ENCODE measurements at places on chromosomes 2 and 18. TPM values are rescaled to one million over a fixed set of nuclear protein-coding genes. Genes with fewer than 3 reads are reported as not detected.

DNA sequence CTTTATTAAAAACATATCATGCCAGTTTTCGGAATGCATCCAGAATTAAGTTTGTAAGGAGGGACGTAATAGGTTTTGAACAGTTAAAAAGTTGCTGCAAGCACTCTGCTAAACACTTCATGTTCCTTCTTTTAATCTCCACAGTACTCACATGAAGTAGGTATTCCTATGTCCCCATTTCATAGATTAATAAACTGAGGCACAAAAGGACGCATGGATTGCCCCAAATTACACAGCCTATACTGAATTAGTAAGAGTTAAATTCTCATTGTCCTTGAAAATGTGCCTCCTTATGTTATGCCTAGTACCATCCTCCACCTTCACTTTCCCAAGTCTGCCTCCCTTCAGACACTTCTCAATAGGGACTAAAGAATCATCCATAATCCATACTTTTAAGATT lies 358.9 kb upstream of the ATP5MC3 start:
- no peak overlapping the region for H3K27ac ChIP-seq
- H3K27me3 ChIP-seq = no peaks in the 10 kb centered on the region
- no peaks in the 10 kb centered on the region for H3K36me3 ChIP-seq
- no peaks in the 10 kb centered on the region for H3K4me1 ChIP-seq

GRCh38 chr2:117703858-117704257 lies 110.6 kb upstream of the DDX18 start:
- H3K4me3 ChIP-seq = no peak overlapping the region
- H3K27me3 ChIP-seq = no peaks in the 10 kb centered on the region
- no peak for DNase-seq
- no peaks in the 10 kb centered on the region for H3K36me3 ChIP-seq
- no peak overlapping the region for H3K27ac ChIP-seq
- H3K4me1 ChIP-seq = no peaks in the 10 kb centered on the region

DNA sequence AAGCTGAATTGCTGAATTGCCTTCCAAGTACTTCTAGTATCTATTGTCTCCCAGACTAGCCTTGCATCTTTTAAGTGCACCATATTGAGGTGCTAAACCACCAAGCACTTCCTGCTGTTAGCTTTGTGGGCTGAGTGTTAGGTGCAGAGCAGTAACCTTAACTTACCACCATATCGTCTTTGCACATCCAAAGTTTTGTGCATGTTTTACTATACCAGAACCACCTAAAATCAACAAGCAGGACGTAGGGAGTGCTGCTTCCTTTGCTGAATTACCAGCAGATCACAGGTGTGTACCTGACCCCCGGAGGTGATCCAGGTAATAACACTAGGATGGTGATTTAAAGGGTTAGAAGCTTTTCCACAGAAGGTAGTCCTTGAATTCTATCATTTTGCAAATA lies 359.9 kb upstream of the HNRNPA3 start:
- peak overlapping the region; percentile 41 for H3K4me3 ChIP-seq
- H3K27ac ChIP-seq = peak overlapping the region; percentile 80
- no peaks in the 10 kb centered on the region for H3K27me3 ChIP-seq
- no peaks in the 10 kb centered on the region for H3K36me3 ChIP-seq
- H3K4me1 ChIP-seq = peaks cover 26% of the 10 kb centered on the region

GRCh38 chr18:69758458-69758857 lies 189.2 kb downstream of the CD226 start:
- H3K4me3 ChIP-seq = no peak overlapping the region
- no peak for DNase-seq
- H3K4me1 ChIP-seq = peaks cover 10% of the 10 kb centered on the region

DNA sequence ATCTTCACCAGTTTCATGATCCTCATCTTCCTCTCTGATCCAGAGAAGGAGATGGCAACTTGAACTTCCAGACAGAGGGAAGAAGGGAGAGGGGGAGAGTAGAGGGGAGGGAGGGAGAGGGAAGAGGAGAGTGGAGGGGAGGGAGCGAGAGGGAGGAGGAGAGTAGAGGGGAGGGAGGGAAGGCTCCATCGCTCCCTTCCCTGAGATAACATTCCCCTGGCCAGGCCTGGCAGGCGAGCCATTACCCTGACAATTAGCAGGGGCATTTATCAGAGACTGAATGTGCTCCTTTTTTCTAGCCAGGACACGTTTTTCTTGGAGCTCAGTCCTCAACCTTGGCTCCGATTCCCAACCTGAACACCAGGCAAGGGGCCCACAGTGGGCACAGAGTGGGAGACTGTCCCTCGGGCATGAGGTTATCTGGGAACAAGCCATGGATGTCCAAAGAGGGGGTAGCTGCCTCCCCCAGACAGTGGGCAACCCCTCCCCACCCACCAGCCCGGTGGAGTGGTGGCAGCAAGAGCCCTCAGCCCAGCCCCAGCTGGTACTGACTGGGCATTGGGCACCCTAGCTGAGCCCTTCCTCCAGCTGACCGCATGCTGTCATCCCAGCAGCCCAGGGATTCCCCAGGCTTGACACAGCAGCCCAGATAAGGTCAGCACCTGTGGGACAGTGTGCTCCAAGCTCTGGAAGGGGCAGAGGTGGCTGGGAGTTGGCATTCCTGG lies 81.8 kb downstream of the TNS1 start:
- H3K36me3 ChIP-seq = no peaks in the 10 kb centered on the region
- H3K27ac ChIP-seq = no peak overlapping the region
- no peak overlapping the region for H3K4me3 ChIP-seq

DNA sequence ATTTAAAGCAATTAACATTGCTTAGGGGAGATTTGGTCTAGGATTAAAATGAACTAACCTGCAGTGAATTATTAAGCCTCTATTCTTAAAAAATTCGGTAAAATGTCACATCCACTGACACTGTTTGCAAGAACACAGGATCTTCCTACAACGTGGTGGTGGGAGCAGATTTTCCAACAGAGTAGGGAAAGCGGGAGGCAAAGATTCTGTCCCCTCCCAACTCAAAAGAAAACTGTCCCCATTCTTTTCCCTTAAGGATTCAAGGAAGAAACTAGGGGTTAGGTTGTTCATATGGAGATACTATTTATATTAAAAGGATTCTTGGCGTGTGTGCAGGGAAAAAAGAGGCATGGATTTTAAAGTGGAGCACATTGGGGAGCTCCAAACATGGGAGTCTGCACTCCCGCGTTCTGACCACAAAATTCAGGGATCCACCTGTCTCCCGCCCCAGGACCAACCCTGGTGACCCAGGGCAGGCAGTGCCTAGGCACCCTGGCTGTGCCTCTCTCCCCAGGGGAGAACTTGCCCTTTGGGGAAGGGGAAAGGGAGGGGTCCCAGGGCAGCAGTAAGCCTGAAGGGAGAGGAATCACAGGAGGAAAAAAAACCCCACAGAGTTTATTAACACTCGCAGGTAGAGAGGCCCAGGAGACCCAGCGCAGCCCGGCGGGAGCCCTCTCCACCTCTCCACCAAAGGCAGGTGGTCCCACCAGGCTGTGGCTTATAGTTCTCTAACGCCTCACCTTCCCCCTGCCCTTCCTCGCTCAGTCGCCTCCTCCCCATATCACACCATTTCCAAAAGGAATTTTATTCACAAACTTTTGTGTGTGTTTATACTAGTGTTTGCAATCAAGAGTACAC lies 2.3 kb downstream of the PTGR3 start:
- H3K27me3 ChIP-seq = no peaks in the 10 kb centered on the region
- H3K4me1 ChIP-seq = peaks cover 34% of the 10 kb centered on the region
- H3K27ac ChIP-seq = peak overlapping the region; percentile 91
- H3K36me3 ChIP-seq = peaks cover 5% of the 10 kb centered on the region

DNA sequence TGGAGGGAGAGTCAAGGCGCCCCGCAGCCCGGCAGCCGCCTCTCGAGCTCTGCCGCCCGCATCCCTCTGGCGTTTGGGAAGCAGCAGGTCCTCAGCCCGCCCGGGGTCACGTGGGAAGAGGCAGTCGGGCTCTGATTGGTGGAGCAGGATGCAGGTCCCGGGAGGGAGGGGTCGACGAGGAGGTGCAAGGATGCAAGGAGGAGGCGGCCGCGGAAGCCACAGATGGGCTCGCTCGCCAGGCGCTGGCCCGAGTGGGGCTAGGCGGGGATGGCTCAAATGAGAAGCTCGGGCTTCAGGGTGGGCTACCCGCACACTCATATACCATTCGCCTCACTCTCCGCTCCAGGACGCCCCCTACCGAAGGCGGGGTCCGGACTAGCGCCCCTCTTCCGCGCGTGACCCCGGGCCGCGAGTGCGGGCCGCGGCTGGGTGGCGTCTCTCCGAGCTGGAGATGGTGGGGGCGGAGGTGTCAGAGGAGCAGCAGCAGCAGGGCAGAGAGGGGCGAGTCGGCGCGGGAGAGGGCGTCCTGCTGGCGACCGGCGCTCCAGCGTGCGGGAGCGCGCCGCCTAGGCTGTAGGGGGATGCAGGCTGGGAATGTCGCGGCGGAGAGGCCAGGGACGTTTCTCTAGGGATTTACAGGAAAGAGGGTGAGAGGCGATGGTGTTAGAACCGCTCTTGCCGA lies at the start of gene TMEFF2:
Gene TMEFF2, minus strand, starts transcription at position 68 of the 682 bp plus-strand sequence. CDS start 409 bp downstream, outside the sequence.
- H3K4me3 ChIP-seq = peak within 1 kb of the TSS; percentile 94
- H3K27ac ChIP-seq = no peak within 1 kb of the TSS
- H3K4me1 ChIP-seq = peaks cover 29% of the 10 kb centered on the region
- H3K36me3 ChIP-seq = peaks cover 8% of the 10 kb centered on the region
- DNase-seq = peak; percentile 6
- H3K27me3 ChIP-seq = peaks cover 66% of the 10 kb centered on the region

- peaks cover 2% of the 10 kb centered on the region for H3K4me1 ChIP-seq
- H3K27ac ChIP-seq = no peak overlapping the region
- H3K4me3 ChIP-seq = no peak overlapping the region
- H3K27me3 ChIP-seq = peaks cover 8% of the 10 kb centered on the region
- no peaks in the 10 kb centered on the region for H3K36me3 ChIP-seq
- DNase-seq = no peak
Observed at GRCh38 chr2:38277245-38278116, 99.6 kb downstream of the ATL2 start.

DNA sequence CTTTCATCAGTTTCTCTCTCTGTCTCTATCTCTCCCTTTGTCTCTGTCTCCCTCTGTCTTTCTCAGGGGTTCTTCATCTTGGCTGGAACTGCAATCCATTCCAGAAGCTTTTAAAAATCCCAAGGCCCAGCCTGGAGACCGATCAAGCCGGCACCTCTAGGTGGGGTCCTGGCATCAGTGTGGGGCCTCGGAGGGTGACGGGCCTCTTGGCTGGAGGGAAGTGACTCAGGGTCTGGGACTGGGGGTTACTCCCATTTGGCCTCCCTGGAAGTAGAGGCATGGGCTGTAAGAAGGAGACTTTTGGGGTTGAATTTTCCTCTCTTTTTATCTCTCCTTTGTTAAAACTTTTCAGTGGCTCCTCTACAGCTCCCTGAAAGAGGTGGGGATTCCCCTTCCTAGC lies 52.8 kb upstream of the OTOF start:
- peaks cover 2% of the 10 kb centered on the region for H3K36me3 ChIP-seq
- no peaks in the 10 kb centered on the region for H3K4me1 ChIP-seq
- DNase-seq = no peak
- H3K27ac ChIP-seq = no peak overlapping the region
- no peak overlapping the region for H3K4me3 ChIP-seq

- no peak for DNase-seq
- H3K27me3 ChIP-seq = no peaks in the 10 kb centered on the region
- H3K4me1 ChIP-seq = no peaks in the 10 kb centered on the region
Observed at GRCh38 chr18:33369711-33370449, 70.6 kb downstream of the CCDC178 start.

DNA sequence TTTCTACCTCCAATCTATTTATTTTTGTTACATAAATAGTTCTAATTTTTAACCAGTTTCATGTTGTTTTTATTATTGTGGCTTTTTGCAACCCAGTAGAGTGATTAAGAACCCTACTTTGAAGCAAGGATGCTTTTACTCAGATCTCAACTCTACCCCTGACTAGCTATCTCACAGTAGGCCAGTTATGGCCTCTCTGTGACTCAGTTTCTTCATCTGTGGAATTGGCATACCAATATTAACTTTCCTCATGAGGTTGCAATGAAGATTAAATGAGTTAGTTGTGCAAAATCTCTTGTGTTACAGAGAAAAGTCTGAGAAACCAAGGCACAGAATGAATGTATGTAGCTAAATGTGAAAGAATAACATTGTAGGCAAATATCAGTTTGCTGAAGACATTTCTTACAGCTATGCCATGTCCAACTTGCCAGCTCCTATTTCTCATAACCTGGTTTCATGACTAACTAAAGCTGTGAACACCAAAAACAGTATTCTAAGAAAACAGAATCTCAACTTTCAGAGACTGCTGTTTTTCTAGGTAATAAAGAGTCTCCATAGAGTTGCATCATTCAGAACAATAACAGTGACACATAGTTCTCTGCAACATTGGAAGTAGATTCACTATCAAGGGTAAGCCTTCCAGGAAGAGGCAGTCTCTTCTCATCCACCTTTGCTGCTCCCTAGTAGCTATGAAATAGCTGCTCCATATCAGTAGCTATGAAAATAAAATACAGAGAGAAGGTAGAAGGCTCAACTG lies 33.2 kb upstream of the CYTIP start:
- peaks cover 18% of the 10 kb centered on the region for H3K4me1 ChIP-seq
- peak overlapping the region; percentile 54 for H3K27ac ChIP-seq
- no peaks in the 10 kb centered on the region for H3K36me3 ChIP-seq

DNA sequence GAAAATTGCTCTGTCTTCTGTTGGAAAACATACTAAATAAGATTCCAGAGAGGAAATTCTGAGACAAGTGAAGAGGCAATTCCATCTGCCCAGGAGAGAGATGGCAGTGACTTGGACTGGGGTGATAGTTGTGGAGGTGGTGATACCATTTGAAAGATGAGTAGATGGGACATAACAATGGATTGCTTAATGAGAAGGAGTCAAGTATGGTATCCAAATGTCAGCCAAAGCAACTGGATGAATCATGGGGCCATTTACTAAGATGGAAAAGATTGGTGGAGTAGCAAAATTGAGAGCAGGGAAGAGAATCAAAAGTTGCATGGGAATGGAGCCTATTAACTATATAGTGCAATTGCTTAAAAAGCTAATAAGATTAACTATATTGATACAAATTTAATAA lies 222.1 kb downstream of the ETAA1 start:
- H3K4me3 ChIP-seq = no peak overlapping the region
- no peaks in the 10 kb centered on the region for H3K36me3 ChIP-seq
- no peak overlapping the region for H3K27ac ChIP-seq
- no peaks in the 10 kb centered on the region for H3K27me3 ChIP-seq

DNA sequence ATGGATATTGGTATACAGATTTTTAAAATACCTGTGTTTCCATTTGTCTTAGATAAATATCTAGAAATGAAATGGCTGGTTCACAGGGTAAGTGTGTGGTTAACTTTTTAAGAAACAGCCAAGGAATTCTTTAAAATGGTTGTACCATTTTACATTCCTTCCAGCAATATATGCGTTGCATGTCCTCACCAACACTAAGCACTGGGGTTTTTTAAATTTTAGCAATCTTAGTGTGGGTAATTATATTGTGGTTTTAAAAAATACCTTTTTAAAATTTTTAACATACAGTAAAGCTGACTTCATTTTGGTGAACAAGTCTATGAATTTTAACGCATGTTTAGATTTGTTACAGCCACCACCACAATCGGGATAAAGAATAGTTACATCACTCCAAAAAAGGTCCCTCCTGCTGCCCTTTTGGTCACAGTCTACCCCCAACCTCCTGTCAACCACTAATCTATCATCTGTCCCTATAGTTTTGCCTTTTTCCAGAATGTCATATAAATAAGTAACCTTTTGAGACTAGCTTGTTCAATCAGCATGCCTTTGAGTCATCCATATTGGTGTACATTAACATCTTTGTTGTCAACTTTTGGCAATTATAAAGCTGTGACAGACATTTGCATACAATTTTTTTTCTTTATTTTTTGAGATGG lies 128.1 kb upstream of the MSTN start:
- no peak overlapping the region for H3K4me3 ChIP-seq
- no peaks in the 10 kb centered on the region for H3K4me1 ChIP-seq
- no peaks in the 10 kb centered on the region for H3K36me3 ChIP-seq
- no peak overlapping the region for H3K27ac ChIP-seq
- no peak for DNase-seq

Gene LOXHD1
- 1.5 TPM for total RNA-seq

Gene UNC80
- not detected for total RNA-seq

Gene PTH2R
- not detected for total RNA-seq

Gene NR4A2
- total RNA-seq = 250 TPM

Gene LAMA3
- 0.07 TPM for total RNA-seq

Gene MFSD2B
- 4.9 TPM for total RNA-seq

Gene SERPINB11
- total RNA-seq = not detected

Gene LHCGR
- total RNA-seq = not detected
